ENCODE measurements at places on chromosomes 2 and 18.

- no peak for DNase-seq
These were observed 175.4 kb downstream of the NRP2 start for GRCh38 chr2:205857520-205858237.

- DNase-seq = no peak
These were observed 1.1 kb upstream of the DGKD start for GRCh38 chr2:233353101-233353768.

DNA sequence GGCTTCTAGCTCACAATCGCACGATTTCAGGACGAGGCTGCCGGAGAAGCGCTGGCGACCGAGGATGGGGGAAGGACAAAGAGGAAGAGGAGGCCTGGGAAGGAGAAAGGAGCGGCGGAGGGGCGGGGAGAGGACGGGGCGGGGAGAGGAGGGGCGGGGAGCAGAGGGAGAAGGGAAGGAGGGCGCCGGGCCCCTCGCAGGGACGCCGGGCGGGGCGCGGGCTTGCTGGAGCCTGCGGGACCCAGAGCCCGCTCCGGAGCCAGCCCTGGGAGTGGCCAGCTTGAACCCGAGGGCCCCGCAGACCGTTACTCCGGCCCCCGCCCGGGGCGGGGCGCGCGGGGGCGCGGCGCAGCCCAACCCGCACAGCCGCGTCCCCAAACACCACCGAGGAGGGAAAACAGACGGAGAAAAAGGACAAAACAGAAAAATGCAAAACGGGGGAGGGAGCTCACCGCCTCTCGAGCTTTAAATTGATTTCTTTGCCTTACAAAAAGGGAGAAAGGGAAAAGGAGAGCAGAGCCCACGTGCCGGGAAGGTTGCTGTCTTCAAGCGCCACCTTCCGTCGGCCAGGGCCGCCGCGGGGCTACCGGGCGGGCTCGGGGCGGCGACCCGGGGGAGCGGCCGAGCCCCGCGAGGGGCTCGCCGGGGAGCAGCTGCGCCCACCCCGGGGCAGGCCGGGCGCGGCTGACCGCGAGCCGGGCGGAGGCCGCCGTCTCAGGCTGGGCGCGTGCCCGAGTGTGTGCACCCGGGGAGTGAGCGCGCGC is 781 bp upstream of the SOX11 start:
- DNase-seq = no peak

DNA sequence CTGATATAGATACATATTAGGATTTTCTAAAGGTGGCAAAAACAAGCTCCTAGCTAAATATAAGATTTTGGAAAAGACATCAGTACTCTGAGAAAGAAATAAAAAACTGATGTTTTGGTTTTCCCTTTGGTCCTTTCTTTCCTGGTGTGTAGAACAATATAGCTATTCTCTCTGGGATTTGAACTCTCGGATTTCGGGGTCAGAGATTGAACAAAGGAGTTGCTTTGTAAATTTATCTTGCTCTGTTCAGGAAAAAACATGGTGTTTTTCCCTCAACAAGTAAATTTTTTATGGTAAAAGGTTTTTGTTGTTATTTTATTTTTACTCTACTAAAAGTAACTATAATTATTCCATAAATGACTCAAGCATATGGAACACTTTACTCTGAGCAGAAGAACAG is 889.3 kb downstream of the ERBB4 start:
- DNase-seq = no peak

DNA sequence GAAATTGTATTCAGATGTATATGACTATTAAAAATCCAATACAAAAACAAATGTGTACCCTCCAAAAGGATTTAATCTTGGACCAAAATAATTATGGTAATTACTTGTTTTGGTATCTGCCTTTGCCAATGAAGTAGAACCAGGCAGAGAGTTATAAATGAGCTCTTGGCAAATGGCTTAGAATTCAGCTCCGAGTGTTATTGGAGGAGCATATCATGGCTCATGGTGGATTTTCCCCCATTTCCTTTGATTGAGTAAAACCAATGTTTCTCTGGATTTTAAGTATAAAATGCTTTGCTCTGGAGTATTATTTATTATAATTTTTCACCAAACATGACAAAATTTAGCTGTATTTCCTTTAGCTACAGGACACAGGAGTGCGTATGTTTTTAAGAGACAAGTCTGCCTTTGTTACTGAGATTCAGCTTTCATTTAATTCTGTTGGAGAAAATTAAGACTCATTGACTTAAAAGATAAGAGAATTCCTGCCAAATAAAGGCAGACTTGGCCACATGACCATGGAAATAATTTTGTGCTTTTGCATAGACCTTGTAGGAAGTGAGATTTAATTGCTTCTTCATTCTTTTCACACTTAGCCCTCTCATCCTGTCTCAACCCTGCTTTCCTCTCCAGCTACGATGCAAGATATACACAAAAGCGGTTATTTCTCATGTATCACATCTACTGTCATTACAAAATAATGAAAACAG is 281.0 kb upstream of the SOX11 start:
- no peak for DNase-seq

DNA sequence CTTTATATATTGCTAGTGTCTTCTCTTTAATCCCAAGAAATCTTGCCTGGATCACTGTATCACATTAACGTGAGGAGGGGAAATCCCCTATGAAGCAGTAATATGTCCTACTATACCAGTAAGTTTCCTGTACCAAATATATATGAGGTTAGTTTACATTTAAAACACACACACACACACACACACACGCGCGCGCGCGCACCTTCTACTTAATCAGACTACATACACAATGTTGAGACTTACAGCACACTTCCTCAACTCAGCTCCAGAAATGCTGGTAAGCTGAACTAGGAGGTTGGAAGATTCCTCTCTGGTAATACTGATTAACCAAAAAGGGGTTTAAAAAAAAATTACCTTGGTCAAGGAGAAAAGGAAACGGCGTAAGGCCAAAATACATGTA is 49.3 kb downstream of the USP34 start:
- peak; percentile 42 for DNase-seq

DNA sequence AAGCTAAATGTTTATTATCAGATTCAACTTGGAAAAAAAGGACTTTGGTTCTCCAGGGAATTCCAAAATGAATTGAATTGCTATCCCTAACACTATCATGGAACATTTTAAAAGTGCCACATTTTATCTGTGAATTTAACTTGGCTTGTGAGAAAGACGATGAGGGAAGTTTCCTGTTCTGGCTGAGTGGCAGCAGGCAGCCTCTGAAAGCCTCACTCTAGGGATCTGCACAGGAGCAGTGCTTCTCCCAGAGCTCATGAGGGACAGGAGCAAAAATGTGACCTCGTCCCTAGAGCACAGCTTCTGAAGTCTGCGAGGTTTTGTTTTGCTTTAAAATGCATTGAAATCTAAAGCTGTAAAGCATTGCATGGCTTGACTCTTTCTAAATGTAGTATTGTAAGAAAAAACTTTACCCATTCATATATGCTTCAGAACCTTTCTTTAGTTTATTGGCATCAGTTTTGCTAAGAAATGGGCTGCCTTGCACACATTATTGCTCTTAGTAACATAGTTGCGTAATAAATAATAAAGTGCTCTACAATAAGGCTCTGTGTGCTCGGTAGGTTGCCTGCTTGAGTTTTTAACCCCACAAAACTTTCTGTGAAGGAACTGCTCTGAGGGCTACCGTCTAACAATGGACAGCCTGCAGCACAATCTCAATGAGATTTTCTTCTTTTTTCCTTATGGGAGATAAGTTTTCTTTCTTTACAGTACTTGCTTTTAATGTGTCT is 136.2 kb upstream of the CDCA7 start:
- DNase-seq = no peak

DNA sequence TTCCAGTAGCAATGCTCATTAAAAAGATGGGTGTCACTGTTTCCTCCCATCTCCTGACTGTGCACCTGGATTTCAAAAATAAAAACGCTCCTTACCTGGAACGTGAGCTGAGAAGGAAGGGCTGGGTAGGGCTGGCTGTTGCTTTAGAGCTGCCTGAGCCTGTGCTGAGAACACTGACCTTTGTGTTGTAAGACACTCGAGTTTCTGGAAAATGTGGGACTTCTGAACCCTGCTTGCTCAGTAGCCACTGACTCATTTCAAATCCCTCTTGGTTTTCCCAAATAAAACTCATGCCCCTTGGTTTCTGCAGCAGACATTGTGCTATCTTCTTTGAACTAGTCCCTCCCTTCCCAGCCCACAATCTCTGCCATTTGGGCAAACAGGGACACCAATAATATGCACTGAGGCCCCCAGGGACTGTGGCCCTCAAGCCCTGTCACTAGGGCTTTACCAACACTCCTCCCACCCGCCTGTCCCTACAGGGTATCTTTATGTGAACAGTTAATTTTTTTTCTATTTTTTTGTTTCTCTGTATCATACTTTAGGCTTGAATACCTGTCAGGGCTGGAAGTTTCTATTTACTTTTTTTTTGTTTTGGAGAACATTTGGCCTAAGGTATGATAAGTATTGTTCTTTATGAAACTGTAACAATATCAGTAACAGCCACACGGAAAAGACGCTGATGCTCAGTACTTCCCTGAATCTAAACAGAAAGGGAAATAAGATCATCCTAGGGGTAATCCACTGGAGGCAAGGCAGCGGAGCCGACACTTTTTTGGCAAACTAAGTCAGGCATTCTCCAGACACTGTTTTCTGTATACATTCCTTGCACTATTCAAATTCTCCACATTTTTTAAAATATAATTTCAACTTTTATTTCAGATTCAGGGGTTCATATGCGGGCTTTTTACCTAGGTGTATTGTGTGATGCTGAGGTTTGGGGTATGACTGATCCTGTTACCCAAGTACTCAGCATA is 280.2 kb downstream of the STK39 start:
- DNase-seq = no peak

DNA sequence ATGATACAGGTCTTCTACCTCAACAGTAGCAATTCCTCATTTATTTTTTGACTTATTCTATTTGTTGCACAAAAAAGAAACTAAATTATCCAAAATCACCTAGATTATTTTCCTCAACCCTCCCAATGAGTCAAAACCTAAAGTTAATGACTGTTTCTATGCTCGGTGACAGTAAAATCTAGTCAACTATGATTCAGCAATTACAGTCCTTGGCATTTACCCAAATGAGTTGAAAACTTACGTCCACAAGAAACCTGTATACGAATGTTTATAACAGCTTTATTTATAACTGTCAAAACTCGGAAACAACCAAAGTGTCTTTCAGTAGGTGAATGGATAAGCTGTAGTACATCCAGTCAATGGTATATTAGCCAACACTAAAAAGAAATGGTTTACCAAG is 439.3 kb downstream of the CBLN2 start:
- no peak for DNase-seq

GRCh38 chr2:235560345-235560744 is 66.5 kb downstream of the AGAP1 start:
- no peak for DNase-seq

DNA sequence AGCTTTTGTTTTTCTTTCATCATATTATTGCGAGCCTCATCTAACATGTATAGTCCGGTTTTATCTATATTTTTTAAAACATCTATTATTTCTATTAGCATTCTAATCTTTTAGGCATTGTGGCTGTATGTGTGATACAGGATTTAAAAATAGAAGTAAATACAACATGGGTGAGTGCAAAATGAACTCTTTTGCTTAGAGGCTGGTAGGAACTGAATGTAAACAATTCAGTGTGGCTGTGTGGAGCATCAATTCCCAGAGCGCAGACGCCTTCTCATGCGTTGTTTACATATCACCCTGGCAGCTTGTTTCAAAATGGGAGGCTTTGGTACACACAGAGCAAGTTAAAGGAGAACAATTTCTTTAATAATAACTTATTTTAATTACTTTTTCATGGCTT is 836 bp downstream of the DTNA start:
- no peak for DNase-seq

- no peak for DNase-seq
These were observed 42.8 kb upstream of the FSIP2 start for GRCh38 chr2:185695711-185696235.

- DNase-seq = no peak
These were observed 14.1 kb downstream of the PTRHD1 start for GRCh38 chr2:24779116-24779515.

DNA sequence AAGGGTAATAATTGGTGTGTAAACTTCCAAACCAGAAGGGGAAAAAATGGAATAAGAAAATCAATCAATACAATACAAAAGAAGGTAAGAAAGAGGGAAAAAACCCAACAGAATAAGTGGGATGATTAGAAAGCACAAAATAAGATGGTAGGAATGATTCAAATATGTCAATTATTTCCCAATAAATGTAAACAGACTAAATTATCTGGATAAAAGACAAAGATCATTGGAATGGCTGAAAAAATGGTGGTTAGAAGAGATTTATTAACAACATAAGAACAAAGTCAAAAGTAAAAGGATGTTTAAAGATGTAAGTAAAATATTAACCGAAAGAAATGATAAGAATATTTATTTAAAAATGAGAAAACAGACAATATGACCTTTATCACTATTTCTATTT is 103.5 kb upstream of the YWHAQ start:
- DNase-seq = no peak

GRCh38 chr2:28273751-28274150 is 118.9 kb upstream of the FOSL2 start:
- no peak for DNase-seq

- peak; percentile 85 for DNase-seq
These were observed 13.0 kb downstream of the ODC1 start for GRCh38 chr2:10434886-10435819.

- no peak for DNase-seq
These were observed 27.2 kb downstream of the TMEM177 start for GRCh38 chr2:119706221-119706620.

DNA sequence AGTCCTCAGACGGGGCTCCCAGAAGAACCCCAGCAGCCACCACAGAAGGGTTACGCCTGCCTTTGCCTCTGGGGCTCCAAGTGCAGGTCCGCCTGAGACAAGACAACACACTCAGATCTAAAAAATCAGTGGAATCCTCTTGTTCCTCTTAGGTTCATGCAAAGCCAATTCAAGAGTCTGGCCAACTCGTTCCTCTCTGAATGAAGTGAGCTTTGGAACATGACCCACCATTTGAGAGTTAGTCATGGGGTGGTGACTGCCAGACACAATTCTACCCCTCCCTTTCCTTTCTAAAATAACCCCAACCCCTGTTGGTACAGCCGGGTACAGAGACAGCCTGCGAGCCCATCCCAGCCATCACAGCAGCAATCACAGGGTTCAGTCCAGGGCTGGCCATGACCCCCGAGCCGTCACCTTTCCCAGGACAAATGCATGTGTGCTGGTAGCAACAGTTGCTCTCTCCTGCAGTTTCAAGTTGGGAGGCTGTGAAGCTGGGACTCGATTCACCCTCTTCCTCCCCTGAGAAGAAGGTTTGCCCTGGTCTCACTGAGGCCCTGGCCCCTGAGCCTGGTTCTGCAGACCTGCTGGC is 183.1 kb upstream of the SH3BP4 start:
- no peak for DNase-seq

Data from hematopoietic multipotent progenitor cell (in vitro differentiated cells).